NCI-H460 (cell line): ENCODE measurements at places on chromosomes 11 and 22.
A peak's percentile ranks its signal among the peaks of the same experiment; 100 is the strongest.

- no peak for DNase-seq
These were observed 12.4 kb downstream of the C1QTNF6 start for GRCh38 chr22:37175414-37176281.

DNA sequence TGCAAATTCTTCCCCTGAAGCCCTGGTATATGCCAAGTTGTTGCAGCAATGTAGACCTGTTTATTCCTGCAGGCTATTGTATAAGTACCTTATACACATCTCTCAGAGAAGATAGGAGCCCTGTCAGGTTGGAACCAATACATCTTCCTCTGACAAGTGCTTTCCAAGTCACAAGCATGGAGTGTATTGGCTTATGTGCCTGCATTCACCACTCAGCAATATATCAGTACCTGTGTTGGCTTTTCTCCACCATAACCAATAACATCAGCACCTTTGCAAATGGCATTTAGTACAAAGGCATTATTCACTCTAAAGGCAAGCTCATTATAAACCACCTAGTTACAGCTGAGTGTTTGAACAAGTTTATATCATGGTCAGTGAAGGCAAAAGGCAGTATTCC, 611.7 kb upstream of the CNTN5 start:
- DNase-seq = no peak

DNA sequence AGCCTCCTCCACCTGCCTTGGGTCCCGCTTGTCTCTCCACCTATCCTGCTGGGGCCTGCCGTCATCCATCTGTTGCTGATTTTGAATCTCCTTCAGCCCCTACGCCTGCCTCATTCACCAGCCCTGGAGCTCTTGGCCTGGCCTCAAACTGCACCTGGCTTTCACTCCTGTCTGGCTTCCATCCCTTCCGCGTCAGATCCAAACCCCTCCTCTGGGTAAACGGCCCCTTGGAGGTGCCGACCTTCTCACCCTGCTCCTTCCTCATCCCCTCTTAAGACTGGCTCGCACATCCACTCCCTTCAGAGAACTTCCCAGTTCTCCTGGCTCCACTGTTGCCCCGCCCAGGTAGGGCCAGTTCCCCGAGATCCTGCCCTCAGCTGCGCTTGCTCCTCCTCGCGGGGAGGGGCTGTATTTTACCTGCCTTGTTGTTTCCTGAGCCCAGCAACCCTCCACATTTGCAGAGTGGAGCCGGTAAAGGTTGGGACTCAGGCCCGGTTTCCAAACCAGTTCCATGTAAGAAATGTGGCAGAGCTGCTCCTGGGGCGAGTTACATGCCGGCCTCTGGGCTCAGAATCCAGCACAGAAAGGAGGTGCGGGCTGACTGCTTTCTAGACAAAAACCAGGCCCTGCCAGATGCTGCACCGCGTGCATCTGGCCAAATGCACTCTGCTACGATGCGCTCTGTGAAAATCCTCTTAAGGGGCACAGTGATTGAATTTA, 13.9 kb upstream of the SHANK2 start:
- DNase-seq = no peak

DNA sequence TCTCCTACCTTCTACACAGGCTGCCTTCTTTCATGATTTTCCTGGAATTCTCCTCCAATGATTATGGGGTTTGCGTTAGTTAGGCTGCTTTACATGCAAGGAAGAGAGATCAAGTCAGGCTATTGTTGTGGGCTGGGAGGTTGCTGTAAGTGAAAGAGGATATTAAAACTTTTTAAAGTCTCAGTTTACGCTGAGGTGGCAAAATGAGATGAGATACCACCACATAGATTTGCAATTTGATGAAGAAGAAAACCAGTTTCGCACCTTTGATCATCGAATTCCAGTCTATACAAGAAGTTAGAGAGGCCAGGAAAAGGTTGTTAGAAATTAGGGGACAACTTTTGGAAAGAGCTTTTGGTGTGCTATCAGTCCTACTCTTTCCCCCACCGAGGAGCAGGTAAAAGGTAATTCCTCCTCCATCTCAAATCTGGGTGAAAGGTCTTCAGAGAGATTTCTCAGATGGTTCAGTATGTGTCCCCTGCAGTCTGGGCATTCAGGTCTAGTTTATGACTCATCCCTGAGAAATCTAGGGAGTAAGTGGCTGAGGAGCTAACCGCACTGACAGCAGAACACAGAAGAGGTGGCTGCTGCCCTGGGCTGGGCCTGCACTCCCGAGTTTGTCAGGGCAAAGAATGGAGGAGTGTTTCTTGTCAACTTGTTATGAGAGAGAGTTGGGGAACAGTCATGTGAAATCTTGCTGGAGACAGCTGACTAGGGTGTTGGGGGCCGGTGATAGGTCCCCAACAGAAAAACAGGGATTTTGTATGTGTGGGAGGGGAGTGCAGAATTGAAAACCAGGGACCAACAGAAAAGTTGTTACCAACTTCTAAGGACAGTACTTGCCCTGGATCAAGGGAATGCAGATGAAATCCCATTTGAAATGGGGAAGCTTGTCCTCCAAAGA, 34.7 kb downstream of the CCDC83 start:
- DNase-seq = peak; percentile 11

GRCh38 chr11:63888170-63889086, 28.5 kb downstream of the RCOR2 start:
- no peak for DNase-seq

GRCh38 chr11:14520747-14521151, 563 bp upstream of the PSMA1 start:
- no peak for DNase-seq

DNA sequence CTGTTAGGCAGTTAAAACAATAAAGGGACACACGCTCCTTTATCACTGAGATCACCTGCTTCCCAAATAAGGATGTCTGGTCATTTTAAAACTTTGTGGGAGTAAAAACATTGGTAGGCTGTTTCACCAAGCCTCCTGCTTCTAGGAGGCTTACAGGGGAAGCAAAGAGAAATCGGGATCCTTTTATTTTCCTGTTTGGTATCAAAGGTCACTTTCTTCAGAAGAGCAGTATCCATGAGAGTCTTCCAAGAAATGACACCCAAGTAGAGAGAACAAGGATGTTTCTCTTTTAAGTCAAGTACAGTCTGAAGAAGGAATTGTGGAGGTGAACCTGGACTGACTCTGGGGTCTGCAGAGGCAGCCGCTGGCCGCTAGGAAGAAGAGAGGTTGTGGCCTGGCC, 36.9 kb upstream of the BID start:
- no peak for DNase-seq

DNA sequence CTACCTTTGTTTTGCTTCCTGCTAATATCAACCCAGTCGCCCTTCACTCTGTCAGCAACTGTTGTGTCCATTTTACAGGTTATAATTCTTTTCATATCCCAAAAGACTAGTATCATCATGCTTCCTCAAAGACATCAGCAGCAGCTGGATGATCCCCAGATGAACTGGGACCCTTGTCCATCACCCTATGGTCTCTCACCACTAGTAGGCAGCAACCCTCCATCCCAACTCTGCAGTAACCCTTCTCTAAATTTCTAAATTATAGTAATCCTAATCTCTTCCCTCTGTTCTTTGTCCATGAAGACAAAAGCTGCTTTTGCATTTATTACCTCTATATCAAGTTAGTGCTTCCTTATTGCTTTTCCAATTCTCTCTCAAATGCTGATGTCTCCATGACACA, 1025.8 kb downstream of the FAM181B start:
- no peak for DNase-seq

DNA sequence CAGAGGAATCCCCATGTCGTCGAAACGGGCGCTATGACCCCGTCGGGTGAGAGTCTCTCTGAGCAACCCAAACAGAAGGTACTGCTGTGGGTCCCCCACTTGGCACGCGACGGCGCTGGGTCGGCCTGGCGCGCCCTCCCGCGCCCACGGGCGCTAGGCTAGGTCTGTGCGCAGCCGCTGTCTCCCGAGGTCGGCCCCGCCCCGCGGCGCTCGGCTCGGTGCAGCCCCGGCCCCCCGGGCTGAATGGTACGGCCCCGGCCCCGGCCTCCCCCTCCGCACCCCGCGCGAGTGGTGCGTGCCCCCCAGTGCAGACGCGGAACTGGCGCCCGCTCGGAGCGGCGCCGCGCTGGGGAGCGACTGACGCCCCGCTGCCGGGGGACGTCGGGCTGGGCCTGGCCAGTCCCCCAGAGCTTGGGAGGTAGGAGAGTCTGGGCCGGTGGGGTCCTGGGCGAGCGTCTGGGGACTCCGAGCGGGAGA, at the start of gene MADD:
TSS of gene MADD (plus strand) at position 305 of the 477 bp plus-strand sequence.
- DNase-seq = peak; percentile 63

DNA sequence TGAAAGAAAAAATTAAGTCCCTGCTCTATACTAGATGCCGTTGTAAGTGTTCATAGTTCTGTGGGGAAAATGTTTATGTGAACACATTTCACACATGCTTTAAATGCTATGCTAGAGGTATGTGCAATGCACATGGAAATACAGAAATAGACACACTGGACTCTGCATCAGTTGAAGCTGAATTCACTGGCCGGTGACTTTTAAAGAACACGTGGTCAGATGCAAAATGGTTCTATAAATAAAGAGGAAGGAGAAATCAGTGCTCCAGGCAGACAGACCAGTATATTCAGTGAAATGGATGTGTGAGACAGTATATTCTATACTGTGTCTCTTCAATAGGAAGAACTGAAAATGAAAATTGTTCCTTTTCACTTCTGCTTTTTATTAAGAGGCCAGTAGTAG, 29.9 kb downstream of the TRPC6 start:
- no peak for DNase-seq

- DNase-seq = no peak
These were observed 2171.4 kb downstream of the LRRC4C start for GRCh38 chr11:39288011-39288410.

- no peak for DNase-seq
These were observed 35.5 kb upstream of the SPON1 start for GRCh38 chr11:13926981-13927380.

GRCh38 chr22:48757581-48757980, 1070.1 kb downstream of the BRD1 start:
- DNase-seq = no peak

GRCh38 chr11:44606472-44606871, 41.0 kb downstream of the CD82 start:
- no peak for DNase-seq

DNA sequence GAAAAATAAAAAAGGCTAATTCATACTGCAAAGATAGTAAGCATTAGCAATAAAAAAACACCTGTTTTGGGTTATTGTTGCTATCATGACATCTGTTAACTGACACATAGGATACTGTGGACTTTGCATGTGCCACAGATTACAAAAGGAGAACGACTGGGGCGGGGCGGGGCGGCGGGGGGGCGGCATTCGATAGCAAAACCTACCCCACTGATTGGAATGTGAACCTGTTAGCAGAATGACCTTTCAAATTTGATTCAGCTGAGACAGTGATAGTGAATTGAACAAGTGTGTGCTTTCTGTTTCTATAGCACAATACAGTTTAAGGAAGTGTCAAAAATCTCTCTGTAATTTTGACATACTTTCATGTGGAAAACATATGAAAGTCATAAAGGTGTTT, 14.9 kb downstream of the MMP20 start:
- DNase-seq = no peak

- DNase-seq = no peak
These were observed 178.7 kb downstream of the KIRREL3 start for GRCh38 chr11:126821827-126822226.

DNA sequence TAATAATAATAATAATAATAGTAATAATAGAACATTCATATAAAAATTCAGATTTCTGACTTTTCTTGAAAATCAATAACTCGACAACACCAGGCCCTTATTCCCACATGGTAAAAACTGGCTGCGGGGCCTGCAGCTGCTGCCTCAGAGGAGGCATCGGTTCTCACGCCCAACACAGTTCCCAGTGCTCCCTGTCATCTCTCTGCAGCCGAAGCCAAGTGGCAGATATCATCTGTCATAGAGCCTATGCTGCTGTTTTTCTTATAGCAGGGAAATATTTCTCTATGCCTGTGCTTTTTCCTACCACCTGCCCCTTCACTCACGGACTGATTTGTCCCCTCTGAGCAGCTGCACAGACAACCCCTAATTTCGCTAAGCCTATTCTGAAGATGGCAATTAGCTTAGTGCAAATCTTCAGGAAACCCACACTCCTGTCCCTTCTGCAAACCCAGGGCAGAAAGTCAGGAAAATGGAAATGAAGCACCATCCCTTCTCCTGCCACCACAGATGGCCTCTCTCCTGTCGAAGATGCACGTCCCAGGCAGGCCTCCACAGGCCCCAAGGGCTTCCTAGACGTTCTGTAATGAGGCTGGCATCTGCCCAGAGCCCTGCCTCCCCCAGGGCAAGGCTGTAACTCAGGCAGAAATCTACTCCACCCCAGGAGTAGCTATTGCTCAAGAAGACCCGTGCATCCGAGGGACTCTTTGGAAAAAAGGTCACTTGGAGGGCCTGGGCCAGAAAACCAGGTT, 66.7 kb downstream of the SYN3 start:
- DNase-seq = no peak

DNA sequence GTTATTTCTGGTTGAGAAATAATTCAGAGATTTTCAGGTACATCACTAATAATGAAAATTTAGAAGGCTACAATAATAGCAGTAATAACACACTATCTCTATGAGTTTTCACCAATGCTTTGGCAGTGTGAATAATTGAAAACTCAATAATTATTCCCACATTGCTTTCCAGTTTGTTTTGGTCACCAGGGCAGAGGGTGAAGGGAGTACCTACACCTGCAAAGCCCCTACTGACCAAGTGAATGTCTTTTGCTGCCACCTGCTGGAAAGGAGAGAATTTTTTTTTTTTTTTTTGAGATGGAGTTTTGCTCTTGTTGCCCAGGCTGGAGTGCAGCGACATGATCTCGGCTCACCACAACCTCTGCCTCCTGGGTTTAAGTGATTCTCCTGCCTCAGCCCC, 3.2 kb downstream of the NELL1 start:
- DNase-seq = no peak

DNA sequence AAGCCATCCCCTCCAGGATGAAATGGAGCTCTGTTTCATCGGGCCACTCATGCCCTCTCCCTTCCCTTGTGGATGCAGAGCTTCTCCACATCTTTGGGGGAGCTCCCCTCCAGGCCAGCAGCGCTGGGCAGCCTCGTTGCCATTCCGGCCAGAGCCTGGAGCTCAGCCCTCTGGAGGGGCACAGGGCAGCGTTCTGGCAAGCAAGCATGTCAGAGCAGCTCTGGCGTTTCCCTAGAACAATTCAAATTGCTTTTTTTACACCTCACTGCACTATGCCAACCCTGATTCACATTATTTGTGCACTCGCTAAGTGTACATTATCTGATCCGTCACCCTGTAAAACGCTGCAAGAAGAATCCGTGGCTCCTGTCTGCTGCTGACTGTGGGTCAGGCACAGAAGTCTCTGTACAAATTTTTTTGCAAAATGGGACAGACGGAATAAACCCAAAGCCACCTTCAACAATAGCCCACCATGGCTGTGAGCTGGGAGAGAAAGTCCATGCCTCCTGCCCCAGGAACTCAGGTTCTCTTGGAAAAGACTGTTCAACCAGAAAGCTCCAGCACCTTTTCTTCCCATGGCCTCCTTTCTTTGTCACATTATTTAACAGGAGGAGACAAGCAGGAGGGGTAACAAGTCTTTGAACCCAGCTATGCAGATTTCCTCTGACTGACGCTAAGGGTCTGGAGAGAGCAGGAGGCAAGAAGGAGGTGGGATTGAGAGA, 139.5 kb upstream of the CADM1 start:
- no peak for DNase-seq

- no peak for DNase-seq
These were observed 19.4 kb upstream of the MS4A6E start for GRCh38 chr11:60307507-60308195.
